ENCODE measurements at places on chromosomes 5 and 9. TPM values are rescaled to one million over a fixed set of nuclear protein-coding genes. Genes with fewer than 3 reads are reported as not detected.

- no peak for DNase-seq
Observed at GRCh38 chr9:5488221-5489008, 21.9 kb upstream of the PDCD1LG2 start.

DNA sequence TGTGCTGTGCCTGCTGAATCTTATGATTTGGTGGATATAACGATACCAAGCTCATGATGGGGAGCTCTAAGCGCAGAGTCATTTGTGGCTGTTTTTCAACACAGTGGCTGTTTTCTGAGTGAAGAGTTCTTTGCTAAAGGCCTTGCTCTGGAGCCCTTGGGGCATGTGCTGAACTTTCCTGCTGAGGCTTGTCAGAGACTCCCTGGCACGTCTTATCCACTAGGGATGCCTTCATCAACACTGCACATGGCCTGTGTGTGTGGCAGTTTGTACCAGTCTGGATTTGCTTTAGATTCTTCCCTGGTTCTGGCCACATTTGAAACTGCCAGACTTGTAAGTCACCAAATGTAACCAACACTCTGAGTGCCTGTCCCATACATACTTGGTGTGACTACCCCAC, 188.2 kb downstream of the DMRT2 start:
- DNase-seq = no peak

- DNase-seq = peak; percentile 62
Observed at GRCh38 chr9:113274474-113275156, 757 bp downstream of the CDC26 start.

DNA sequence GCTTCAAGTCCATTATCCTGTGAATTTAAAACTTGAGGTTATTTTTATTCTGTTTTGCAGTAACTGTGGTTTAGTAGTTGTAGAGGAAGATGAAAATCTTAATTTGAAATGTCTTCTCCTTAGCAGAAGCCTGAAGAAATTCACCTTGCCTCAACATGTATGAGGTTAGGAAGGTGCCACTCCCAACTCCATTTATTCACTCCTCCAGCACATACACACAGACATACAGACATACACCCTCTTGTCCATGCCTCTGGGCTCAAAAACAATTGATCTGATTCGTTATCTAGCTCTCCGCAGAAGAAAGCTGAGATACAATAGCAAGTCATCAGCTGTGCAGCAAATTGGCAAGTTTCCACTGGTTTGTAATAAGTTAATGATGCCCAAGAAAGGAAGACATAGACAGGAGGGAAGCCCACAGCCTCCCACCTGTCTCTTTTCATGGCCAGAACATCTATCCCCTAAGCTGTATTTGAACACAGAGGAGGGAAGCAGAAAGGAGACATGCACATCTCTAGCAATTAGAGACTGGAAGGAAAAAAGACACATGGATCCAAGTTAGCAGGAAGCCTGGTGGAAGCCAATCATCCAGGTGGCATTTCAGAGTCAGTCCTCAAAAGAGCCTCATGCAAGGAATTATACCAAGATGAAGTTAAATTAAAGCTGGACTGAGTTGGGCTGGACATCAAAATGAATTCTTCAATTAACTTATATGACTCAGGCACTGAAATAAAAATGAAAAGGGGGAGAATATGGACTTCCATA, 257.9 kb downstream of the ASTN2 start:
- no peak for DNase-seq

- no peak for DNase-seq
Observed at GRCh38 chr5:6829150-6829784, 116.0 kb downstream of the TENT4A start.

DNA sequence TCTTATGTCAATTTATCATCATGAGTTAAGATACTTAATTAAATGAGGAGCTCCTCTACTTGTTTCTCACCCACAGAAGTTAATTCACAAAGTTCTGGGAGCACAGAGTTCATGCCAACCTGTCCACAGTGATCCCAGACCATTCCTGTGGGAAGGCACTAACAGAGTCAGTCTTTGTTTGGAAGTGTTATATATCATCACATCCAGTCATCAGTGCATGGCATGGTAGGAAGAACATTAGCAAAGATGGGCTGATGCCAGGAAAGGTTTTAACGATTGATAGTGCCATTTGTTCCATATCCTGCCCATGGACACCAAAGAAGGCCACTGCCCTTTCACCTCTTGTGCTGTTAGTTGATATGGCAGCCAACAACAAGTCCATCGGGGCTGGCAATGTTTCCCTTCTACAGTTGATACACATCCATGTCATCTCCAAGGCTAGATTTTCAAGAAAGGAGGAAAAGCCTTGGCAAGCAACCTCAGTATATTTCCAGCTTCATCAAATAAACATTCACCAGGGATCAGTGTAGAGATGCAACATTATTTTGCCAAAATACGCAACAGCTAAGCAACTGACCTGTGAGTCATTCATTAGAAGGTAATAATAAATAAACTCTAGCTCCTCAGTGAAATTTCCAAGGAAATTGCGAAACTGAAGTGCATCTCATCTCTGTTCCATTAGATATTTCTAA, 169.6 kb downstream of the RORB start:
- no peak for DNase-seq

DNA sequence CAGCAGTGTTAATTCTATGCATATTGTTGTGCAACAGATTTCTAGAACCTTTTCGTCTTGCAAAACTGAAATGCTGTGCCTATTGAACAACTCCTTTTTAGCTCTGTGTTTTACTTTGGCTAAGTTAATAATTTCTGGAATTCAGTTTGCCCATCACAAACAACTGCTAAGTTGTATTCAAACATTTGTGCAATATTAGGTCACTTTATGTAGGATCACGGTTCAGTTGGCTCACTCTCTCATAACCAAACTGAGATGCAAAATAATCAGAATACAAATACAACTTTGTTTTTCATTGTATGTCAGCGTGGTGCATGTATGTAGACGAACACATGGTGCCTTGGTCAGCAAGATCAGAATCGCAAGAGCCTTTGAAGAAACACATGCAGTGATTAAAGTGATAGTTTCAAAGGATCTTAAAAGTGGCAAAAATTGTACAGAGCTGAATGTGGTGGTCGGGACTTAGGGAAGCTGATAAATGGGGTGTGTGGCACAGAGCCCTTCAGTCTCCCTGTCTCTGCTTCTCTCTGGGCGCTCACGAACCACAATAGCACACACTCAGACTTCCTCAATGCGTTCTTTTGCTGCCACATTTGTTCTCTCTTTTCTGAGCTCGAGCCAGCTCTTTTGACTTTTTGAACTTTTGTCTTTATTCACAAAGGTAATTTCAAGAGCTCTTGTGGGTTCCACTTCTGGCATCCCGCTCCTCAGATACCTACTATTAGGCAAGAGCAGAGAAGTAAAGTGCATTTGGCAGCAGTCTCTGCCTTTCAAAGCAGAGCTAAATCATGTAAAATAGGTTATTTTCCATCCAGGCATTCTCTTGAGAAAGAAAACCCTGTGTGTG, 112.4 kb upstream of the CTSL start:
- DNase-seq = no peak

GRCh38 chr5:9009931-9010651, 535.8 kb downstream of the SEMA5A start:
- no peak for DNase-seq

GRCh38 chr9:121500165-121500478, 478 bp upstream of the GGTA1 start:
- no peak for DNase-seq

GRCh38 chr5:127031863-127032232, 1.5 kb upstream of the MARCHF3 start:
- DNase-seq = no peak

GRCh38 chr9:119795395-119795794, 426.2 kb upstream of the BRINP1 start:
- DNase-seq = no peak

- no peak for DNase-seq
Observed at GRCh38 chr9:137670391-137671195, 51.8 kb downstream of the EHMT1 start.

DNA sequence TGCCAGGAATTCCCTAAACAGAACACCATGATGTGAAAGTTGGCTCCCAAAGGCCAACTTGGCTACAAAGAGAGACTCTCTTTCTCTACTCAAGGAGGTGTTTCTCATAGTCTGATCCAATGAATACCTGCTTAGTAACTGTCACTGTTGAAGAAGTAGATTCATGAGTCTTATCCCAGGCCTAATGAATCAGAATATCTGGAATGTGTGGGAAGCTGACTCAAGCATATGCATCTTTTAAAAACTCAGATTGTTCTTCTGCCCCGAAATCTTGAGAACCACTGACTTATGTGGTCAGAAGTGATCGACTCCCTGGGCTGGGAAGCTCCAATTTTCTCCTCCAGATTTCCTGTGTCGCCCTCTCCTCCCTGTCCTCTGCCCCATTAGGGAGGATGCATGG, 345.6 kb downstream of the PLK2 start:
- no peak for DNase-seq

Gene C9orf50
- 0.18 TPM for polyA plus RNA-seq

Gene NEURL1B
- polyA plus RNA-seq = 28.8 TPM

Gene SH3GLB2
- 58.9 TPM for polyA plus RNA-seq

Gene SCGB3A1
- polyA plus RNA-seq = 1.1 TPM

Gene HRCT1
- polyA plus RNA-seq = 0.80 TPM
